CD14-positive monocyte (primary cell): ENCODE measurements at places on chromosomes 13 and 19.

GRCh38 chr19:33971073-33971472, 174.4 kb downstream of the KCTD15 start:
- DNase-seq: no peak

DNA sequence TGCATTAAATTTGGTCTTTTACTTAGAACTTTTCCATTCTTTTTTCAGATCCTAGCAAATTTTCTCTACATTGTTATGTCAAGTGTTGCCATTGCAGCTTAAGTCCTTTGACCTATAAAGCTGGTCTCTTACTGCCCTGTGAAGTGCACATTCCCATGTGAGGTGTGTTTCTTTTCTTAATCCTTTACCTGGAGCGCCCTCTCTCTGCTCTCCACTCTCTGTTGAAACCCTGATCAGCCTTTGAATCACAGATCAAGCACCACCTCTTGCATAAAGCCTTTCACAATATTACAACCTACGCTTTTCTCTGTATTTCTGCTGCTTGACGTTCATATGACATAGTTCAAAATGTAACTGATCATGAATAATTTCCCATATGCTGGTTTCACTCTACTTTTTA, 84.8 kb downstream of the PCDH17 start:
- DNase-seq: no peak

DNA sequence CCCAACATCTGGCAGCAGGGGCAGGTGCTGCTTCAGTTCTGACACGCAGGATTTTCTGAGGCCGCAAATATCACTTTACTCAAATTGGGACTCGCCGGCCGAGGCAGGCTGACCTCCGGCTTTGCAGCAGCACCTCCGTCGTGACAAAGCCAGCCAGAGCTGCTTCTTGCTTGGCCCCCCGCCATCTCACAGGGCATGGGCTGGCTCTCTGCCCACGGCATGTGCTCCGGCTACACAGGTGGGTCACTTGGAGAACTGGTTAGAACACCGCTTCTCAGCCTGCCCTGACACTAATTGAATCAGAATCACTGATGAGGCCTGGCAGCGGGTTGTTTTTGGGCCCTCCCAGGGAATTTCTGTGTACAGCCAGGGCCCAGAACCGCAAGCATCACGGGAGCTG, 112.3 kb downstream of the SLC7A1 start:
- no peak for DNase-seq

GRCh38 chr13:31903111-31903815, 128.3 kb upstream of the FRY start:
- DNase-seq: peak; percentile 60

DNA sequence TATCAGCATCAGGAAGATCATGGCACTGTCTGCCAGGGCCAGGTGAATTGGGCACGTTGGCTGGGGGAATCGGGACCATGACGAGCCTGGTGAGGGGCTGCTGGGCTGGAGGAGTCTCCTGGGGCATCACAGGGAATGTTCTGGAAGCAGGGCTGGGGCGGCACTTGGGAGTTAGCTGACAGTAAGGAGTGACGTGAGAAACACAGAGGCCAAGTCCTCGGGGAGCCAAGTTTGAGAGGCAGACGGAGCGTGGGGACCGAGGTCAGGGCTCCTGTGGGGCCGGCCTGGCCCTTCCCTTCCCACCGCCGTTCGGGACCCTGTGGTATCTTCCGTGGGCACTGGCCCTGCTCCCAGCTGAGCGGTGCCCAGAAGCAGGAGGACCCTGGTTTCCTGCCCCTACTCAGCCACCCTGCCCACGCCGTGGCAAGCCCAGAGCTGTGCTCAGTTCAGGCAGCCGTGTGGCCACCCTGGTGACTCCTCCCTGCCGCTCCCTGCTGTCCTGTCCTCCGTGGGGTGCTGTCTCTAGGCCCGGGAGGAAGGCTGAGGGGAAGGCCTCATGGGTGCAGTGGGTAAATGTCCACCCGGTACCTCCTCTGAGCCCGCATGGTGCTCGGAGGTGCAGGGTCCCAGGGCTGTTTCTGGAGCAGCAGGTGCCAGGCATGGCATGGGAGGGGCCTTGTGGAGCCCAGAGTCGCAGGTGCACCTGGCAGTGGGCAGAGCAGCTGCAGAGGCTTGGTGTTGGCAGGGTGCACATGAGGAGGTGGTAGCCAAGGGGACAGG, 25.2 kb downstream of the CRTC1 start:
- no peak for DNase-seq

GRCh38 chr13:98965325-98965724, 12.5 kb downstream of the DOCK9 start:
- DNase-seq: no peak

- no peak for DNase-seq
Observed at GRCh38 chr19:19966862-19967261, 66.1 kb downstream of the ZNF93 start.

- DNase-seq: peak; percentile 44
Observed at GRCh38 chr19:53511933-53512374, 26.0 kb upstream of the ZNF331 start.

DNA sequence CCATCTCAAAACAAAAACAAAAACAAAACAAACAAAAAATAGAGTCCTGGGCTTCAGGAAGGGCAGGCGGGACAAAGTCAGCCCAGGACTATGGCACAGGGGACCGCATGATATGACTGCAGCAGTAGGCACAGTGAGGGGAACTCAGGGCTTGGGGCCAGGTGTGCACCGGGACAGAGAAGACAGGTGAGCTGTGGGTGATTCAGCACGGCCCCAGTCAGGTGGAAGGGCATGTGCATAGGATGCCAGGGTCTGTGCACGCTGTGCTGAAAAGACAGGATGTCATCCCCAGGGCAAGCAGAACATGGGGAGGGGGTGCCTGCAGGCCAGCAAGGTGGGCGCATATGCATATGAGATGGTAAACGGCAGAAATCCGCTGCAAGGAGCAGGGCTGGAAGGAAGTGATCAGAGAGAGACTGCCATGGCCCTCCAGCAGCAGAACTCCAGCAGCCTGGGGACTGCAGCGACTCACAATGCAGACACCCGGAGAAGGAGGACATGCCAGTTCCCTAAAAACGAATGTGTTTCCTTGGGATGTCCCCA, 15.0 kb downstream of the EPS15L1 start:
- DNase-seq: no peak

- DNase-seq: no peak
Observed at GRCh38 chr19:2512523-2513431, 36.9 kb downstream of the GADD45B start.

DNA sequence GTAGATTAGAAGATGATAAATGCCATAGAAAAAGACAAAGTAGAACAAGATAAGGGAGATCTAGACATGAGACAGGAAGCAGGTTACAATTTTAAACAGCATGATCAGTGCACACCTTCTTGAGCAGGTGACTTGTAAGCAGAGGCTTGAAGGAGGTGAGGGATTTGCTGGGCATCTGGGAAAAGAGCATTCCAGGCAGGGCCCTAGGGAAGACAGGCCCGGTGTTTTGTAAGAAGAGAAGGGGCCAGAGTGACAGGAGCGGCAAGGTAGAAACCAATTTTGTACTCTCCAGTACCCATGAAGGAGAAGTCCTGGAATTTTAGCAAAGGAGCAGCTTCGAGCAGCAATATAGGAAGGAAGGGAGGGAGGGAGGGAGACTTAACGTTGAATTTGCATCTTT, 296.5 kb downstream of the MZT1 start:
- no peak for DNase-seq

GRCh38 chr13:25806264-25806974, 245.4 kb downstream of the SHISA2 start:
- DNase-seq: no peak

GRCh38 chr13:67377919-67378318, 147.8 kb upstream of the PCDH9 start:
- DNase-seq: no peak

DNA sequence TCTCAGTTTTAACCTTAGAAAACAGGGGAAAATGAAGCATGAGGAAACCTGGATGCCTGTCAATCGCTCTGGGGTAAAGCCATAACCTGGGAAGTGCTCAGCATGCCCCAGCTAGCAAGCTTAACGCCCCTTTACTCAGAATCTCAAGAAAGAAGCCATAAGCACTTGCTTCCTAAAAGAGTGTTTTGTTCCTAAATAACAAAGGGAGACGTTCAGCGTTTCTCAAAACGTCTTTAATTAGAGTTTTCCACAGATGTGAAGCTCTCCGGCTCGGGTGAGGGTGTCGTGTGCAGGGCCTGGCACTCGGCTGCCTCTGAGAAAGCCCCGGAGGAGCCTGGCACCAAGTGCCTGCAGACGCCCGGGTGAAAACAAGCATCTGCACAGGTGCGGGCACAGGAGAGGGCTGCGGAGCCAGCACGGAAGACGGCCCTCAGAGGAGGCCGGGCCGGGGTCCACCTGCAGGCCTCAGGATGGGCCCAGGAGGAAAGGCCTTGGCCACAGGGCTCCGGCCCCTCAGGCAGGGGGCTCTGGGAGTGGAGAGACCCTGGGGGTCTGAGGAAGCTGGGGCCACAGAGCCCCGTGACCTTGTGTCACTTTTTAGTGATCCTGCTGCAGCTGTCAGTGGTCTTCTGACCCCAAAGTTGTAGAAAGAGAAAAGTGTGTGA, 6.2 kb downstream of the GAS6 start:
- DNase-seq: no peak

GRCh38 chr13:79522583-79522982, 41.6 kb downstream of the NDFIP2 start:
- DNase-seq: no peak

- no peak for DNase-seq
Observed at GRCh38 chr13:43792076-43792881, 5.5 kb upstream of the ENOX1 start.

DNA sequence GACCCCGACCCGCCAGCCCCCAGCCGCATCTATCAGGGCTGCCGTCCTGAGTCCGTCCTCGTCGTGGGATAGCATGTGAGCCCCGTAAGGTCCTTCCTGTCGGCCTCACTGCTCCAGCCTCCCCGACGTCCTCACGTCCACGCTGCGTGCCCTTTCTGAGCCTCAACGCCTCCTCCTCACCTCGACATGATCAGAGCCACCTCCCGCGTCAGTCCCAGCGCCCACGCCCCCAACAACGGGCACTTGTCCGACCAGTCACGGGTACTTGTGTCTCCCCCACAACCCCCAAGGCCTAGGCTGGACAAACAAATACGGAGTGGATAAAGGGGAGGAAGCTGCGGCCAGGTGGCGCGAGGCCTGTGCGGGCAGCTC, 665 bp downstream of the ZNF497 start:
- peak; percentile 37 for DNase-seq

DNA sequence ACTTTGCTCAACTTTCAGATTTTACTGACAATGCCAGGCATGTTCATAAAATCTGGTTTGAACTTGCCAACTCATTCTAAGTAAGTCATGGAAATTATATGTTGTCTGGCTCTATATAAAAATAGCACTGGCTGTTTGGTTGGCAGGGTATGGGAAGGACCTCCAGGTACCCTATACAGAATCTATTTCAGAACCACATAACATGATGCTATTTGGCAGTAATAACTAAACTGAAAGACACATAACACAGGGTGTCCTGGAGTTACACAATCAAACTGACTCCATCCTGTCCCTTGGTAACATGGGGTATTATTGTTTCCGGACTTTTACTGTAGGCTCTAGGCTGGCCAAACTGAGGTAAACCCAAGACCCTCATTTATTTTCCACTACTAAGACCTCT, 248.8 kb downstream of the RGCC start:
- DNase-seq: no peak

DNA sequence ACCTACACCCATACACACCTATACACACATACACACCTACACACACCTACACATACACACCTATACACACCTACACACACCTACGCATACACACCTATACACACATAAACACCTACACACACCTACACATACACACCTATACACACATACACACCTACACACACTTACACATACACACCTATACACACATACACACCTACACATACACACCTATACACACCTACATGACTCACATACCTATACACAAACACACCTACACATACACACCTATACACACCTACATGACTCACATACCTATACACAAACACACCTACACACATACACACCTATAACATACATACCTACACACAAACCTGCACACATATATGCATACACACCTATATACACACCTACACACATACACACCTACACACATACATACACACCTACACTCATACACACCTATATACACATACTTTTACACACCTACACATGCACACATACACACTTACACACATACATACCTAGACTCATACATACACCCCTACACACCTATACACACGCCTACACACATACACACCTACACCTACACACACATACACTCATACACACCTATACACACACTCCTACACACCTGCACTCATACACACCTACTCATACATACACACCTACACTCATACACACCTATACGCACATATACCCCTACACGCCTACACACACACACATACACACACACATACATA, 286.7 kb upstream of the MAB21L1 start:
- no peak for DNase-seq

DNA sequence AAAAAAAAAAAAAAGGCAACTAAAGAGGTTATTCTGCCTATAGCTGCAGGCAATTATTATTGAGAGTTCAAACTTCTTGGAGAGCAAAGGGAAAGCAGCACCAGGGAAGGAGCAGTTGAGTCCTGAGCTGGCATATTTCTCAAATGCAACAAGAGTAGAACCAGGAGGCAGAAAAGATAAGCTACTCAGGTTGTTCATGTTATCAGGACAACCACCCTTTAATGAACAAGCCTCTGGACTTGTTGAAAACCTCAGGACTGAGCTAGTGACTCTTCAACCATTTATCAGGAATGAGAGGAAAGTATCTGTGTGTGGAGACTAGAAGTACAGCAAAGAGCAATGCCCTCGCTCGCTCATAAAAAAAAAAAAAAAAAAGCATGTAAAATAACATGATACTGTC, 183.0 kb downstream of the KCTD12 start:
- no peak for DNase-seq

GRCh38 chr13:45219938-45220375, 19.1 kb upstream of the KCTD4 start:
- peak; percentile 75 for DNase-seq

DNA sequence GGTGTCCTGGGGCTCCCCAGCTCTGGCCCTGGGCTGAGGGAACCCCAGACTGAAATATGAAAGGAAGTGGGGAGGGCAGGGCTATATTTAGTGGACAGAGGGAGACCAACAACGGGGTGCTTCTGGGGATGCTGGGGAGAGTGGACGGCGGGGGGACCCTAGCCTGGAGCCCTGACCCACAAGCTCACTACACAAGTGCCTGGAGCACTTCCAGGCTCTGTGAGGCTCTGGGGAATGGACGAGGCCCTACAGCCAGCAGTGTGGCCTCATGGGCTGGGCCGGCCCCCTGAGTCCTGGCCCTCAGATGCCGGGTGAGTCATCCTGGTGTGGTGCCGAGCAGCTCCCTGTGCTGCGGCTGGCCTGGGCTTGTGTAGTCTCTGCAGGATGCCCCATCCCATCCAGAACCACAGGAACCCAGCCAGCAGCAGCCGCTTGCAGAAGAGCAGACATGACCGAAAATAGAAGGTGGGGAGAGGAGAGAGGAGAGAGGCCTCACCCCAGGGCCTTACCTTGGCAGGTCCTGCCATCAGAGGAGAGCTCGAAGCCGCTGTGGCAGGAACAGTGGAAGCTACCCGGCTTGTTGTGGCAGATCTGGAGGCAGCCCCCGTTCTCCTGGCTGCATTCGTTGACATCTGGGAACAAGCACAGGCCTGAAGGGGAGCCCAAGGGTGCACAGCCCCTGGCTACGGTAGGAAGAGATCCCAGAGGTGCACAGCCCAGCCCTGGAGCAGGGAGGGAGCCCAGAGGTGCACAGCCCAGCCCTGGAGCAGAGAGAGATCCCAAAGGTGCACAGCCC, 26.1 kb downstream of the GAS6 start:
- DNase-seq: no peak

- DNase-seq: no peak
Observed at GRCh38 chr19:13826652-13827235, 31.5 kb downstream of the ZSWIM4 start.
